Erythroblast (primary cell): ENCODE measurements at places on chromosomes 1 and 21.

DNA sequence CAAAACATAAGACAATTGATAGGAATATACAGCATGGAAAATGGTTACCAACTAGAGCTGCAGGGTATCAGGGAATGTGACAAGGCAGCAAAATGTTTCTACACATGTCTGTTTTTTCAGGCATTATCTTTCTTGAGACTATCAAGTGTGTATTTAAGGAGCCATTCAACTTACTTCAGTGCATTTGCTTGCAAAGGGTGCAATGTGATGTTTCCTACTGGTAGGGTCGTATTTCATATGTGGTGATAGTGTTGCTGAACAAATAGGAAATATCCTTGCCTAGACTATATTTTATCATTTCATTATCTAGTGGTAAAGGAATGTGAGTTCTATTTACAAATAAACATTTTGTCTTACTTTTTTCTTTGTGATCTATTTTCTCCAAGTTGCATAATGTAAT lies 42.4 kb downstream of the PTPRC start:
- DNase-seq, result peak; percentile 33

DNA sequence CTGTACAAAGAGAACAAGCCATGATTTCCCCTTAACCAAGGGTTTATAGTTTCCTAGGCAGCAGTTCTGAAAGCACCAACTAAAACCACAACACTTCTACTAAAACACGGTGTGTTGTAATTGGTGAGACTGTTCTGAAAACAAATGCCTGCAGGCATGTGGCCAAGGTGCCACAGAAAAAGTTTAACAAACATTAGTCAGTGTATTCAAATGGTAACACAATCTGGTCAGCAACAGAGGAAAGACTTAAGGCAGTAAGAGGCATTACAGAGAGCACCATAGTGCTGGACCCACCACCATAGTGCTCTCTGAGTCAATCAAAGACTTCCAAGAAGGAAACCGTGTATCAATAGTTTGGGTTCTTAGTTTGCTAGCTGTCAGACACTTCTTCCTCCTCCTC lies 16.7 kb downstream of the SNIP1 start:
- DNase-seq, result no peak

GRCh38 chr1:209597499-209597898 lies 14.0 kb downstream of the CAMK1G start:
- no peak for DNase-seq

DNA sequence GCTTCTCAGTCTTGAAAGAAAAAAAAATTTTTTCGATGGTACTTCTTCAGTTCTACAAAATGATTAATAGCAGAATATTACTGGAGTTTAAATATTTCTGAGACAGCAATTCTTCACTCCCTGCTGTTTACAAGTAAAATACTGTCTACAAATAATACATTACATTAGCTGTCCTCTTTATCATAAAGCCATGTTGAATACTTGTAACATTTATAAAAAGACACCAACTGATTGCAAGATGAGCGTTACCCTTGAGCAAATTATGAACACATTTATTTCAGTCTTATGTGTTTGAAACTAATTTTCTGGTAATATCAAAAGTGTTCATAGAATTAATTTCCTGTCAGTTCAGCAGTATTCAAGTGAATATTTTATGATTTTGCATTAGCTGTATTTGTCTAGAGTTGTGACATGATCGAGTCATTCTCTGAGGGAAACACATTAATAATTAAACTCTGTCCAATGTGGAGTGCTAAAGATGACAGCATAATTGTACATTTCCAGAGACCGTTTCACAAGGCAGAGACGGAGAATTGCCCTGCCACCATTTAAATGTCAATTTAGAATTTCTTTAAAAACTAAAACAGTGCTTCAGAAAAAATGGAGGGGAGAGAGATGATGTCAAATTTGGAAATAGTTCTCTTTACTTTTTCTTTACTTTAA lies 1359.0 kb upstream of the ADGRL4 start:
- no peak for DNase-seq

GRCh38 chr1:41661428-41662060 lies 177.1 kb upstream of the EDN2 start:
- DNase-seq, result no peak

DNA sequence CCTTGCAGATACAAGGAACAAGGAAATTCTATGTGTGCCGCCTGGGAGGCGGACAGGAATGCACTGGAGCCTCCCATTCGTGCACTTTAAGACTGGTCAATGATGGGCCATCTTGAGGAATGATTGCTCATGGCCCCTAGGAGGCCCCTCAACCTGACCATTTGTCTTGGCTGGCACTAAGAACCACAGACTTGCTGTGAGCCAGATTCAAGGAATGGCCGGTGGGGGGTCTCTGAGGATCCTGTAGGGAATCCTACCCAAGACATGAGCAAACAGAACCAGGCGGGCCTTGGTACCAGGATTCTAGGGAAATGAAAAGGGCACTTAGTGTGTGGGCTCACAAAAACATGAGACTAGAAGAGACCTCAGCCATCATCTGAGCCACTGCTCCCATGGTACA lies 28.1 kb upstream of the GOLT1A start:
- DNase-seq, result no peak

DNA sequence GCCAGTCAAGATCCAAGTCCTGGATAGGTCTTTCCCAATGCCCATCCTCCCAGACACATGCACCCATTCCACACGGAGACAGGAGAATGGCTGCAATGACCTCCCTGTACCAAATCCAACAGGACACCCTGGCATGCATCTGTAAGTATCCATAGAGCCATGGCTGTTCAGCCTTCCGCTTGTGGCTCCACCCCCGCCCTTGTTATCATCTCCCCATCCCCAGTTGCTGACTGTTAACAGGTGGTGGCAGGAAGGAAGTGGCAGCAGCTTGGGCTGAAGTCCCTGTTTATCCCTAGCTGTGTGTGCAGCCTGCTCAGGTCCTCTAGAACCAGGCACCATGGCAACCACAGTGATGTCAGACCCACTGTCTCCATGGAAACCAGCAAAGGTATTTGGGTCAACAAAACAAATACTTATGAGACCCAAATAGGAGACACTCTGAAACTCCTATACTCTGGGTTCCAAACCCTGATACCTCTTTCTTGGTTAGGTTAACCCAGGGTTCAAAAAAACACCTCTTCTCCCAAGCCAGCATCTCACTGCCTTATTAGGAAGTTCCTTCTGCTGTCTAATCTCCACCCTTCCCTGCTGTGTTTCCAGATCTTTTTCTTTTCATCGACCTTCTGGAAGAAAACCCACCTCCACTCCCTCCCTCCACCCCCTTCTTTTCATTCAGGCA lies 721 bp downstream of the PBXIP1 start:
- DNase-seq, result peak; percentile 86

- no peak for DNase-seq
These were observed 36.7 kb upstream of the SH3D21 start for GRCh38 chr1:36269408-36269838.

GRCh38 chr1:5976726-5977493 lies 15.3 kb downstream of the NPHP4 start:
- no peak for DNase-seq

GRCh38 chr1:13820055-13820454 lies 120.1 kb downstream of the PRDM2 start:
- DNase-seq, result no peak

GRCh38 chr1:43639976-43640794 lies 9.8 kb upstream of the KDM4A start:
- DNase-seq, result no peak

DNA sequence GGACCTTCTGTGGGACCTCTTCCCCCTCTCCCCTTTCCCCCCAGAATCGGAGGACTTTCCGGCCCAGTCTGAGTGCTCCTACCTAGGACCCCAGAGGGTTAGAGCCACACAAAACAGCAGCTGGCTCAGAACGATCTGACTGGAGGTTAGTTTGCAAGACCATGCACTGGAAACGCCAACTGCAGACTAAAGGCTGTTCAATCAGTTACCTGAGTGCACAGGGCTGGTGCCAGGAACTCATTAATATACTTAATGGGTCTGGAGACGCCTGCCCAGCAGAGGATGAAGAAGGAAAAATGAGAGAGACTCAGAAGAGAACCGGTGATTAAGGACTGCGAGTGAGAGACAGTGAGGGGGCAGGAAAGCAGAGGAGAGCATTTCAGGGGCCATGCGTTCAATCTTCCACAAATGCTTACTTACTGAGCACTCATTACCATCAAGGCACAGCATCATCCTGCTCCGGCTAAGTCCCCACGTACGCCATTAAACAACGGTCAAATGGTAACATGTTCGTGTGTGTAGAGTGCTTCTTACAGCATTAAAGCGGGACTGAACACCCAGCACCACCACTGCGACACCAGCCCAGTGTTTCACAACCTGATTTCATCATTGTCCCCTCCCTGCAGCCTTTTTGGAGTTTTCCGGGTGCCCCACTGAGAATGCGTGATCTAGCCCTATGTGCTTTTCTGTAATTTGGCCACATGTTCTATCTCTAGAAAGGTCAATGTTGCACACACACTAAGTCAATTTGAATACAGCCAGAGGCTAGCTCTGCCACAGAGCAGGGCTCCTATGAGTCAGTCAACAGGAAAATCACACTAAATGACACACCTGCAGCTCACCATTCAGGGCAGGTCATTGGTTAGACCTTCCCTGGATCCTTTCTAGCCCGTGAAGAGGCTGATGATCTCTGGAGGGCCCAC lies 7.6 kb downstream of the ENO1 start:
- DNase-seq, result no peak

DNA sequence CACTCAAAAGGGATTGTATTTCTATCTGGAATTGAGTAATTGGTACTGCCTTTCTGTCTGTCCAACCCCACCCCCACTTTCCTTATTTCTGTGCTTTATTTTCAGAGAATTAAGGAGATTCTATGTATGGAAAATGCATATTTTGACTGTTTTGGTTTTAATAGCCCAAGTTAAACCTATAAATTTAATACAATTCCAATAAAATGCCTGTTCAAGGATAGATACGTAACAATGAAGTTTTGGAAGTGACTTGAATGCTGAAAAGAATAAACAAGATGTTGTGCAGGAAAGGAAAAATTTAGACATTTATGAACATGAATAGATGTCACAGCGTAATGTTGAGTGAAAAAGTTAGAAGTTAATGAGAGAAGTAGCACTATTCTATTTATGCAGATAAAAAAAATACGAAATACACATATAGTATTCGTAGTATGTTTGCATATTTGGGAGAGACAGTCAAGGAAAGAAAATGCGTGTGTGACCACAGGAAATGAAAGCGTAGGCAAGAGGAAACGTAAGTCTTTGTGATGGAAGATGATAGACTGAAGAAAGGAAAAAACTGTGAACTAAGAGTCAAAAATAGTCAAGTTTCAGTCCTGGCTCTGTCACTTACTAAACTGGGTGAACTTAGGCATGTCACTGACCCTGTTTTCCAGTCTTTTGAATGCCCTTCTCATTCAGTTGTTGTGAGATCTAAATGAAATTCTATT lies 62.1 kb downstream of the MEF2D start:
- DNase-seq, result no peak

GRCh38 chr1:47696404-47696736 lies 258.5 kb downstream of the FOXD2 start:
- no peak for DNase-seq

GRCh38 chr21:39115576-39116235 lies 67.5 kb downstream of the PSMG1 start:
- no peak for DNase-seq

- no peak for DNase-seq
These were observed 95.7 kb upstream of the GCLM start for GRCh38 chr1:94004924-94005323.

- no peak for DNase-seq
These were observed 44.2 kb downstream of the RPAP2 start for GRCh38 chr1:92343061-92343460.

DNA sequence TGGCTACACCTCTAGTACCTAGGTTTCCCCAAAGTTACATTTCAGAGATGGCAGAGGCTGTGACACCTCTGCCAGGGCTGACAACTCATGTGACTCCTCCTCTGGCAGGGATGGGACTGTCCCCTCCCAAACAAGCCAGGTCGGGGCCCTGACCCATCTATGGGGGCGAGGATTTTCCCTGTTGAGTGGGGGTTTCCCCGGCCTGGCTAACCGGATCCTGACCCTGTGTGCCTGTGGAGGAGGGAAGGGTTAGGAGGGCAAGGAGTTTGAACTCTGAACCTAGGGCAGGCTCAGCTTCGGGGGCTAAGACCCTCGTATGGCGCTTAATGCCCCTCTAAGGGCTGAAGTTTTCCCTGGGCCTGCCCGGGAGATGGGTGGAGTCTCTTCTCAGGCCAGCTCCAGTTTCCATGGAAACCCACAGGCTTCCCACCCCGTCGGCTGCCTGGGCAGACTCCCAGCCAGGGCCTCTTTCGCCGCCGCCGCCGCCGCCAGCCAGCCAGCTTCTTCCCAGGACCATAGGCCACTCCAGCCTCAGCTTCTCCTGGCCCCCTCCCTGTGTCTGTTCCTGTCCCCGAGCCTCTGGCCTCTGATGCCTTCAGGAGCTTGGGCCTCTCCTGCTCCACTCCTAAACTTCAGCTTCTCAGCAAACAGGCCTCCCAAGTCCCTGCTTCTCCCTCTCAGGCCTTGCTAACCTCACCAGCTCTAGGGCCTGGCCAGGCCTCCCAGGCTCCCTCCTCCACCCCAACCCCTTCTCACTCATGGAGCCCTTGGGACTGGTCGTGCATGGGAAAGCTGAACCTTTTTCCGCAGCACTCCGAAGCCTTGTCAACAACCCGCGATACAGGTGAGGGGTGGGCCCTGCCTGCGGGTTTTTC lies at the start of gene BTBD19:
Gene BTBD19, plus strand, starts transcription at position 461 of the 875 bp plus-strand sequence. Its CDS starts 298 bp downstream, at position 759.
- peak; percentile 76 for DNase-seq

- no peak for DNase-seq
These were observed 4.7 kb downstream of the POGK start for GRCh38 chr1:166843769-166844596.

DNA sequence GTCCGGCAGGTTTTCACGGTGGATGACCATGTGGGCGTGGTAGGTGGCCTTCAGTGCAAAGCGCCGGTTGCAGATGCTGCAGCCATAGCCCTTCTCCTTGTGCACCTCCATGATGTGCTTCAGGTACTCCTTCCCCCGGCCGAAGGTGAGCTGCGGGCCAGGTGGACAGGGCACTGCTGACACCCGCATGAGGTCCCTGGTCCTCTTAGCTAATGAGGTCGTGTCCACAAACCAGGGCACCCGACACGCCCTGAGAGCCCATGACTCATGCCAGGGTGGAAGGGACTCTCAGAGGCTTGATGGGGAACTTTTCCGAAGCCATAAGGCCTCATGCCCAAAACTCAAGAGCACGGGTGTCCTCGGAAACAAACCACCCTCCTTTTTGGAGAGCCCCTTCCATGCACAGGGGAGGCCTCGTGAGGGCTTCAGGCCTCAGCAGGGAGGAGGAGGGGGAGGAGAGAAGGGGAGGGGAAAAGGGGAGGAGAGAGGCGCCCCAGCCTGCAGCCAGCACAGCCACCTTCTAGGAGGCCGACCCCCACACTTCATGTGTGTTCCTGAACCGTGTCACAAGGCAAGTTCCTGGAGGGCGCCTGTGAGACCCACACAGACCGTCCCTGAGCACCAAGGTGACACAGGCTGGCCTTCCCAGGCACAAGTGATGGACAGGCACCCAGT lies 54.4 kb upstream of the RIPK4 start:
- no peak for DNase-seq
